ENCODE measurements at places on chromosomes 12 and 14.

GRCh38 chr14:94936901-94937685 is 167.2 kb upstream of the GSC start:
- no peak for DNase-seq

GRCh38 chr12:50132505-50133135 is 20.6 kb downstream of the COX14 start:
- DNase-seq: no peak

GRCh38 chr14:77314043-77314442 is 6.6 kb downstream of the POMT2 start:
- DNase-seq: no peak

- no peak for DNase-seq
Measured at GRCh38 chr12:91113621-91114020, 2.3 kb upstream of the LUM start.

GRCh38 chr14:41419709-41420108 is 187.0 kb upstream of the LRFN5 start:
- no peak for DNase-seq

- DNase-seq: no peak
Measured at GRCh38 chr14:23442721-23443356, 7.4 kb upstream of the MYH7 start.

Measured in CD4-positive, alpha-beta T cell treated with Interleukin-17A for 4 hours (primary cell).